Midbrain (tissue), 1 donor: ENCODE measurements at places on chromosomes 7 and 10.

DNA sequence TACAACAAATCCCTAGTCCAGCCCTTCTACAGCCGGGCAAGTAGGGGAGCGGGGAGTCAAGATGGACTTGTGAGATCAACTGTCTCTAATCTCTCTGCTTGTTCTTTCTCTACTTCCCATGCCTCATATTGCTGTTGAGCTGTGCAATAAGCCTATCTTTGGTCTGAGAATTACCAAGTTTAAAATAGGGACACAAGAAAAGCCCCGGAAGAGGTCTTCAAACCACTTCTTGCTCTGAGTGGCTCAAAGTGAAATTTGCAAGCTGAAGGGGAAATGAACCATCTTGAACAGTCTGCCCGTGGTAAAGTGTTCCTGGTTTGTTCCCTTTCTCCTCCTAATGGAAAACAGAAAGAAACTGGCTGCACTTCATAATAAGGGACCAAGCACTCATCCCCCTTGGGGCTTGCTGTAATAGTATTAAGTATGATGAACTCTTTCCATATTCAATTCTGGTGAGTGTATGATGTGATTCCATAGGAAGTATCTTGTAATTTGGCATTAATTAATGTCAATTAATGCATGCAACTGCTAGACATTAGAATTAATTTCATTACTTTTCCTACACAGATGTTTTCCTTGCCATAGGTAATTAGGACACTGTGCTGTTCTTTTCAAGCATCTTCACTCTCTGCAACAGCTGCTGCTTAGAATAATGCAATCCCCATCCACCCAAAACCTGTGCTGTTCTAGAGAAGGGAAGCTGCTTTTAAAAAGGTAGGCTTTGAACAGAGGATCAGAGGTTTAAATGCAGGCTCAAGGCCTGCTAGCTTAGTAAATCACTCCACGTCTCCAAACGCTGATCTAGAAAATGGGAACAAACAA lies 449.6 kb downstream of the SORCS1 start:
- peak; percentile 19 for DNase-seq

DNA sequence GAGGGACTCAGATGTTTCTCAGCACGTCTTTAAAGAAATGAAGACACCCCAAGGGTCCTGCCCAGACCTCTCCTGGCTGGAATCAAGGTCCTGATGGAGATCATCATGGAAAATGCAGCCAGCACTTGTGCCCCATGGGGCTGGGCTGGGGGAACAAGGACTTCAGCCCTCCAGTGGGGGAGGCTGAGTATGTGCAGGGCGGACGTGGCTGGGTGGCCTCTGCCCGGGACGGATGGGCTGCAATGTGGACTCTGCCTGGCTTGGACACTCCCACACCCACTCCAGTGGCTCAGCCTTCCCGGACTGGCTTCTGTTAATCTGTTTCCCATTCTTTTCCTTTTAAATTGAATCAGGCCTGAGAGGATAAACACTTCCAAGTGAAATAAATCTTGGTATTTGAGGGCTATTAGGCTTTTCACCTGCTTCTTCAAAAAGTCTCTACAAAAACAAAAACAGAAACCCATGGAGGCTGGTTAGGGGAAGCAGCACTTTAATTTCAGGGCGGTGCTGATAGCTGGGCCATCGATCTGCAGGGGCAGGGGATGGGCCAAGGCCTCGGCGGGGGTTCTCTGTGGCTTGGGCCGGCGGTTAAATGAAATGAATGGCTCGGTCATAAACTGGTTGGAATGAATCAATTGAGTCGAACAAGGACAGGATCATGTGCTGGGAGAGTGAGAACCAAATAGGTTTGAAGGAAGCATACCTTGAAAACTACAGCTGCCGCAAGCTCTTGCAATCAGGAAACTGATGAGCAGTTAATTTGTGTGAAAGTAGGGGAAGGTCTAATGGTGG lies 51.4 kb downstream of the ADARB2 start:
- no peak for DNase-seq

- no peak for DNase-seq
Measured at GRCh38 chr7:1689311-1689710, 19.2 kb downstream of the ELFN1 start.

DNA sequence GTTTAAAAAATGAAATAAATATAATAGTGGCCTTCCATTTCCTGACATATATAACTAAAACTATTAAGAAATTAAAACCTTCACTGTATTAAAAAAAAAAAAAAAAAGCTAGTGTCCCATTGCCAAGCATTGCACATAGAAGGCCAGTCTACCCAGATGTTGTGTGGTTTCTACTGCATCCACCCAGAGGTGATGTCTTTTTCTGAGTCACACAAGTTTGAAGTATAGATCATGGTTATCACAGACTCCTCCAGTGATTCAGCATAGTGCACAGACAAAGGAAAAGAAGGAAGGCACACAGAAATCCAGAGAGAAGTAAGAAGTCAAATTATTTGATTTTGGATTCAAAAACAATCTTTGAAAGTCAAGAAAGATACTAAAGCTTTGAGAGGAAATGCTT lies 429.0 kb downstream of the ETV1 start:
- DNase-seq: no peak

DNA sequence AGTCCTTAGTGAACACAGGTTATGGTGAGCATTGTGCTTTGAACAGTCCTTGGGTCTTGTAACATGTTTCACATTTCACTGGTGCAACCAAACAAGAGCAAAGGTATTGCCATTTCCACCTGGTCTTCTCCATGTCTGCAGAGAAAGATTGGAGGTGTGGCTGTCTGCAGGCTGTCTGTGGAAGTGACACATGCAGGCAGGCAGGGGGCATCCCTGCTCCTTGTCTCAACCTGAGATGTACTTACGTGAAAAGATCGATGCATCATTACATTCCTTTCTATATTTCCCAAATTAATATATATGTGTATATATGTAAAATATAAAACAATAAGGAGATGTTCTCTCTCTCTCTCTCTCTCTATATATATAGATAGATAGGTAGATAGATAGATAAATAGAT lies 54.3 kb downstream of the LRRC18 start:
- DNase-seq: no peak
